ENCODE measurements at places on chromosomes 7 and 10.

- no peak for DNase-seq
These were observed 572.4 kb upstream of the LRRTM3 start for GRCh38 chr10:66353422-66353821.

- no peak for DNase-seq
These were observed 558.4 kb downstream of the TYW1 start for GRCh38 chr7:67554986-67555385.

DNA sequence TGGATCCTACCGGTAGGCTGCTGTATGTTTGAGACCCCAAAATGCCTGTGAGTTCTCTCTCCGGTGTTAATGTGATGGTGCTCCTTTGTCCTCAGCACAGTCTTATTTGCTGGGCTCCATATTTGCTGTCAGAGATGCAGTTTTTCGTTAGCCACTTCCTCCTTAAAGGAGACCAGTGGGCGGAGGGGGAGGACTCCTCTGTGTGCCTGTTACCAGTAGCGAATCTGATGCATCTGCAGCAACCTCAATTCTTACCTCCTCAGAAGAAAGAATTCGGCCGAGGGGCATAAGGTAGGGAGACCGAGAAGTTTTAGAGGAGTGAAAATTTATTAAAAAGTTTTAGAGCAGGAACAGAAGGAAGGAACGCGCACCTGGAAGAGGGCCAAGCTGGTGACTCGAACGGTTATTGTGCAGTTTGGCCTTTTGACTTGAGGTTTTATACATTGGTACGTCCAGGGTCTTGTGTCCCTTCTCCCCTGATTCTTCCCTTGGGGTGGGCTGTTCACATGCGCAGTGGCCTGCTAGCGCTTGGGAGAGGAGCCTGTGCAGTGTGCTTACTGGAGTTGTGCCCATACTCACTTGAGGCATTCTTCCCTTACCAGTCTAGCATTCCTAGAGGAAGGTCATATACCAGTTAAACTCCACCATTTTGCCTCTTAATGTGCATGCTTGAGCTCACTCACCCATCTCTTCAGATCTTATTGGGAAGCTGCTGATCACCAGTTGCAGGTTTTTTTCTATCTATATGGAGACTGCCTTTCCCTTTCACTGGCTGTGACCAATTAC is 49.5 kb downstream of the GNAI1 start:
- no peak for DNase-seq

DNA sequence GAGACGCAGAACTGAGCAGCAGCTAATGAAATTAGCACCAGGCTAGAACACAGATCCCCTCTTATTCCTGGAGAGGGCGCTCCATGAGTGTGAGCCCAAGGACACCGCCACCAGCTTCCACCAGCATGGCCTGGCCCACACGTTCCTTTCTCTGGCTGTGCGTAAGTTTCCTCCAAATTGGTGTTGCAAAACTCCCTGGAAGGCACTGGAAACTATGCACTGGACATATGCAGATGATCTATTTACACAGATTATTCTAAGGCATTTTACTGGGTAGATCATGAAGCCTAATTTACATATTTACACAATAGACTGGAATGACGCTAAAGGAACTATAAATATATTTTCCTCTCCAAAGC is 455.6 kb upstream of the FOXK1 start:
- DNase-seq, result no peak

DNA sequence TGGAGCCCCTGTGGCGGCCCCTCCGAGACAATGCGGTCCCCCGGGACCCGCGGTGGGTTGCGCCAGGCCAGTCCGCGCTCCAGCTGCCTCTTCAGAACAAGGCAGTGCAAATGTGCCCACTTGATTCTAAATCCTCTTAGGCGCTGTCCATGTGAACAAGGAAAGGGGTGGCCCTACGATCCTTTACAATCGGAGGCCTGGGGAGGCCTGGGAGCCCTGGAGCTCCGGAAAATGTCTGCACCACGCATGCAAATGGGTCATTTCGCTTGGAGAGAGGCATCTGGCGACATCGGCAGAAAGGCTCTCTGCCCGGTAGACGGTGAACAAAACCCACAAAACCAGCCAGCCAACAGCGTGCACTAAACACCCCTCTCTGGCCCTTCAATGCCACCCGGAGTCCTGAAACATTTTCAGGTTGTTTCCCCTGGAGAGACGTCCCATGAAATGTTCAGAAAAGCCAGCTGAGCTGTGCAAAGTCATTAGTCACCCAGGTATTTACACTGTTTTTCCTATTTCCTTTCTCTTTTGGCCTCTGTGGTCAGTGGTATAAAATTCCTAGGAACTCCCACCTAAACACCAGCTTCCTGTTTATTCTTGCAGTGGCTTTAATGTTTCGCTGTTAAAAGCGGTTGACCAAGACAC is 102.8 kb upstream of the ZNF438 start:
- DNase-seq, result peak; percentile 33

GRCh38 chr10:90914992-90915765 is 5.7 kb downstream of the ANKRD1 start:
- DNase-seq, result no peak

- no peak for DNase-seq
These were observed 26.8 kb downstream of the TRDMT1 start for GRCh38 chr10:17174626-17175025.

GRCh38 chr7:101754424-101755159 is 62.8 kb upstream of the CUX1 start:
- no peak for DNase-seq

- DNase-seq, result no peak
These were observed 69.7 kb downstream of the MKI67 start for GRCh38 chr10:128056303-128057050.

GRCh38 chr10:117638200-117638599 is 95.7 kb downstream of the EMX2 start:
- DNase-seq, result no peak

GRCh38 chr10:118742032-118742431 is 12.7 kb downstream of the CACUL1 start:
- no peak for DNase-seq

GRCh38 chr7:142334236-142334635 is 76.4 kb upstream of the PRSS58 start:
- DNase-seq, result no peak

- no peak for DNase-seq
These were observed 190.7 kb upstream of the ADO start for GRCh38 chr10:62613859-62614258.

- DNase-seq, result no peak
These were observed 4.8 kb upstream of the NT5C2 start for GRCh38 chr10:103197903-103198302.

- DNase-seq, result no peak
These were observed 121.0 kb upstream of the PPP2R2D start for GRCh38 chr10:131779661-131780394.

DNA sequence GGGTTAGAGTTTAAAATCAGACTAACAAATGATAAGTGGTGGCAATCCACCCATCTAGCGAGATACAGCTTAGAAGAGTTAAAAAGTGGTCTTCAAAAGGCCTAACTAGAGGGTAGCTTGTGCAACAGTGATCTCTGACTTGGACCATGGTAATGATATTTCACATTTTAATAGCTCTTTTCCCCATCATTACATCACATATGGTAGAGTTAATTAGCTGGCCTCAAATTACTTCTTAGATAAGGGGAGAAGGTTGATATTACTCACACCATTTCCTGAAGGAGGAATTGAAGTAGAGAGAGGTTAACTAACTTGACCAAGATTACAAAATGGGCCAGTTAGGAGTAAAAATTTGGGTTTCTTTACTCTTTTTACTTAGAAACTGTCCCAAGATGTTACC is 223.6 kb downstream of the PHTF2 start:
- no peak for DNase-seq

- DNase-seq, result no peak
These were observed 55.2 kb downstream of the HIPK2 start for GRCh38 chr7:139722604-139723003.

DNA sequence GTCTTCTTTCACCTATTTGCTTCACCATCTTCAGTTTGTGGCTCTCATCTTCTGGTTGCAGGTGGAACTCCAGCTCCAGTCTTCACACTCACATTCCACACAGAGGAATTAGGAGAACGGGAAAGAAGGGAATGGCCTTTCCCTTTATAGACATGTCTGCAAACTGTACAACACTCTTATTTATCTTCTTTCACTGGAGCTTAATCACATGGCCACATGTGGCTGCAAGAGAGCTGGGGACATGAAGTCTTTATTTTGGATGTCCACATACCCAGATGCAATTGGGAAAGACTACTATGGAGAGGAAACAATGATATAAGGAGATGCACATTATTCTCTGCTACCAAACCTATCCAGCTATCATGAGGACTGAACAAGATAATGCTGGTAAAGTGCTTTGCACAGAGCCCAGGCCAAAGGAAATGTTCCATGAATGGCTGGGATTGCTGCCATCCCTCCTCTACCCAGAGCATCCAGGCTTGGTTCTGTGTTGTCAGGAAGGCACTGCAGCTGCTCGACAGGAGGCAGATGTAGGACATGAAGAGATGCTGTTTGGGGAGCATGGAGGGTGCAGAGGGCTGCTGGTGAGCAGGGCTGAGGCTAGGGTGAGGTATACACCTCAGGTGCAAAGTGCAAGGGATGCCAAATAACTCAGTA is 183.8 kb upstream of the TBX20 start:
- DNase-seq, result no peak

DNA sequence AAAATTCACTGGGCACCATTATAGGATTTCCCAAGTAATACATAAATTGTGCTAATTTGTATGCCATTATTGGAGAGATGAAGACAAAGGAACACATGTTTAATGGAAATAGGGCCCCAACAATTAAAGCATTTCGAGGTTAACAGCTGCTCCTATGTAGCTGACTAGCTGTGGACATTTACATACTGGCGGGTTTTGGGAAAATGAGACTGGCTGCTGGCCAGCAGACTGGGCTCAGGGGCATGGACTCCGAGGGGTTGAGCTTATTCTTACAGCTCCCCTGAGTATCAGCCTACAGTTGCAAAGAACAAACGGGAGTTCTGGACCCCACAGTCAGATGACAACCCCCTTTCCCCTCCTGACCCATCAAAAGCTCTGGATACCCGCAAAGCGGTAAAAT is 91.9 kb upstream of the MYO3A start:
- DNase-seq, result no peak

DNA sequence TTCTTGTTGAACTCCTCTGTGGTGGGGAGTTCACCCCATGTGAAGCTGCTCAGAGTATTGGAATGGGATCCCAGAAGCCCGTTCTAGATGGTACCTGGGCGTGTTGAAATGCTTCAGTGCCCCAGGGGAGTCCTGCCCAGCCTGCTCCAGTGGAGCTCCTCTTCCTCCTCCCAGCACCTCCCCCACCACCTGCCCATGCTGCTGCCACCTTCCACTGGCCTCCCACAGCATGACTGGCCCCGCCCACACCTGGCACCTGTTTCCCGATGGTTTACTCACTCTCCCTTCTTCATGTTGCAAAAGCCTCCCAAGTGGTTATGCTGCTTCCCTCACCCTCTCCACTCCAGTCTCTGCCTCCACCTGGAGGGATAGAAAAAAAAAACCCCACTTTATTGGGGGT is 32.2 kb upstream of the PCBD1 start:
- peak; percentile 67 for DNase-seq

GRCh38 chr10:120521880-120522279 is 64.9 kb downstream of the PLPP4 start:
- DNase-seq, result no peak

- DNase-seq, result no peak
These were observed 287.1 kb upstream of the C7orf33 start for GRCh38 chr7:148303295-148304082.

DNA sequence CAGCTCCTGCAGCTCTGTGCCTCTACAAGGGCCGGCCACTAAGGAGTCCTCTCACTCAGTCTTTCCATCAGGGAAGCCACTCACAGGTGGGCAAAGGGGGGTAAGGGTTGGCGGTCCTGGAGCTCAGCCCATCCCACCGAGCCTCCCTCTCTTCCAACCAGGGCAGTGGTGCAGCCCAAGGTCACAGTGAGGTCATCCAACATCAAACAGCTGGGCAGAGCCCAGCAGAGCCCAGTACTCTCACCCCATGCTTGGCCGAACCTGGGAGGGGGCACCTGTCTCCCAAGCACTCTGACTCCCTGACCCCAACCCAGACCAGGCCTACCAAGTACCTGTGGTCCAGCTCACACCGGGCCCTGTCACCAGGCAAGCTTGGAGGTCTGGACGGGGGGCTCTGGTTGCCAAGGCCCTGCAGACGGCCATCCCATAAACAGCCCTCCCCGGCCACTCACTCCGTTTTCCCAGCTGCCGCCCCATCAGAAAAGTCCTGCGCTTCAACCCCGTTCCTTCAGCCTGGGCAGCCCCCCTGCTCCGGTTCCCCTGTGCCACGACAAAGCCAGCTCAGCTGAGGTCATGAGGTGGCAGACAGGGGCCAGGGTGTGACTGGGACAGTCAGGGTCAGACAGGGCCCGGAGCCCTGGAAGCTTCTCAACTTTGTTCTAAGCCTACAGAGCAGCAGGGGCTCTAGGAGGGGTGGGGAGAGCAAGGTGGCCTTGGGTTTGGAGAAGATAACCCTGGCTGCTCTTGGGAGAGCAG is 27.5 kb downstream of the PDGFA start:
- DNase-seq, result no peak

DNA sequence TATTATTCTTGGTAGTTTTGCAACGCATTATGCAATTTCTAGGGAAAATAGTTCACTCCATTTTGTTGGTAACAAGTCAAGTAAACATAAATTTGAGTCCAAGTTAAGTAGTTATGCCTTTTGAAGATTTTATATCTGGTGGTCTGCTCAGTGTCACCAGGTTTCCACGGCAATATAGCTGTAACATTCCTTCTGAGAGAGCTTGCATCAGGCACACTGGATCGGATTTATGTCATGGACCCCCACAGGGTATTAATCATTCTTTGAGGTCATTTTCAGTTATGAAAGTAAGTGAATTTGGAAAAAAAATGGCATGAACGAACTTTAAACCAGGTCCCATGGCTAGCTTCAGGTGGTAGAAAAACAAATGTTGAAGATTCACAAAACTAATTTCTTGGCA is 136.3 kb downstream of the POLR1F start:
- no peak for DNase-seq

GRCh38 chr7:71272509-71273490 is 140.9 kb downstream of the GALNT17 start:
- no peak for DNase-seq

GRCh38 chr7:114540291-114540690 is 125.7 kb downstream of the FOXP2 start:
- no peak for DNase-seq

GRCh38 chr10:69456880-69457693 is 5.8 kb downstream of the TSPAN15 start:
- DNase-seq, result no peak

DNA sequence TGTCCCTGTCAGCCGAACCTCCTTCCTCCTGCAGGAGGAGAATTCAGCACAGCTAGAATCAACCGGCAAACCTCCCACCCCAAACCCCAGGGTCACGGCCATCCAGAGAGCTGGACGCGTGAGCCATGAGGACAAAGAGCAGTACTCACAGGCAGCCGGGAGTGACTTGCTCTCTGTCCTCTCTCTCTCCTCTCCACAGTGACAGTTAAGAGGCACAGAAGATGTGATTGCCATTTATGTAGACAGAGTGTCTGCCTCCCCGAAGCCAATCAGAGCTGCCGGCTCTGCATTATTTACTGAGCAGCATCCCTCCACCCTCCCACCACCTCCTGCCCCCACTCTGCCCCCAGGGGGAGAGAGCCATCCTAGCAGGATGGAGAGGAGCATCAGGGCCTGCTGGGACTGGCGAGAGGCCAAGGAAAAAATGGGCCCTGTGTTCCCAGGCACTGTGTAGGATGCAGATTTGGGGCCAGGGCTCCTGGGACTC is 4.3 kb downstream of the DDC start:
- peak; percentile 66 for DNase-seq

Data from NCI-H187 (cell line).